Stimulated activated CD4-positive, alpha-beta T cell treated with anti-CD3 and anti-CD28 coated beads, Interleukin-1b, Interleukin-23, amount 100 ng/mL, for 1 hour (primary cell): ENCODE measurements at places on chromosomes 7 and 10.

GRCh38 chr7:3154881-3155494 lies 111.3 kb upstream of the CARD11 start:
- no peak for DNase-seq

- DNase-seq, result no peak
These were observed 162.8 kb downstream of the CYP26A1 start for GRCh38 chr10:93236393-93237040.

DNA sequence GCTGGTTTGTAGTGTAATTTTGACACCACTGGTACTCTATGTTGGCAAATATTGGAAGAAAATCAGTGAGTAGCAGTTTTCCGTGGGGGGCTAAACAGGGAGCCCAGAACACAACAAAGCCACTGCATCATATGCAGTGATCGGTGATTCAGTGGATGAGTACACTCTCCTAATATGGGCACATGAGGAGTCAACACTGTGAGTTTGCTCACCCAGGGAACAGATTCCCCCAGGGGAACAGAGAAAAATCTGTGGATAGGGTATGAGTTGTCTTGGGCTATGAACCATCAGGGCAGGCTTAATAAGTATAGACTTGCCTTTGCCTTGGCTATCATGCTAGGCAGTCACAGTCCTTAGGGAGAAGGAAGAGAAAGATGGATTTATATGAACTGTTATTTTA lies 227.7 kb upstream of the SEMA3E start:
- DNase-seq, result no peak

GRCh38 chr7:47039089-47039648 lies 542.7 kb downstream of the TNS3 start:
- DNase-seq, result no peak

DNA sequence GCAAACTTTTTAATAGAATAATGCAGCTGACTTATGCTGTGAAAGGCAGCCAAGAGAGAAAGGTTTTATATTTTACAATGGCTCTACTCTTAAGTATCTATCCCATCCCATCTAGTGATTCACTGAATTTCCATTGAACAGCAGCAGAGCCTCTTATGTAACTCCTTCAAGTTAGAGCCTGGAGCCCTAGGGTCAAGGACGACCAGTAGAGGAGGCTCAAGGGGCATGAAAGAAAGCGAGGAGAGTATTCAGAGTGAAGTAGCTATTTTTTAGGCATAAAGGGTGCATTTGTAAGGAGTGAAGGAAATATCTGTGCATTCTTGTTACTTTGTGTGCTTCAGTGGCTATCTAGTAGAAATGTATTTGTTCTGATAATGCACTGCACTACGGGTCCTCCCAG lies 180.2 kb upstream of the TPK1 start:
- no peak for DNase-seq
